ENCODE measurements at places on chromosomes 2 and 18.
A peak's percentile ranks its signal among the peaks of the same experiment; 100 is the strongest.

- DNase-seq: no peak
Measured at GRCh38 chr18:80105369-80106167, 3.5 kb upstream of the ADNP2 start.

GRCh38 chr2:227906991-227907390, 35.6 kb downstream of the DAW1 start:
- peak; percentile 59 for DNase-seq

DNA sequence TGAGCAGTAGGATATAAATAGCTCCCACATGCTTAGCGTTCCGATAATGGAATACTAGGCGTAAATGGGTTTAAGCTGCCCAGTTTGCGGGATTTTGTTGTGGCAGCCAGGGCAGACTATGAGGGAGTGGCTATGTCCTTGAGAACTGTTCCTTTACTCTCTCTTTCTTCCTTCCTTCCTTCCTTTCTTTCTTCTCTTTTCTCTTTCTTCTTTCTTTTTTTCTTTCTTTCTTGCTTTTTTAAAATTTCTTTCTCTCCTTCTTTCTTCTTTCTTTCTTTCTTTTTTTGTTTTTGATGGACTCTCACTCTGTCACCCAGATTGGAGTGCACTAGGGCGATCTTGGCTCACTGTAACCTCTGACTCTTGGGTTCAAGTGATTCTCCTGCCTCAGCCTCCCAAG, 9.1 kb upstream of the PRELID3A start:
- no peak for DNase-seq

GRCh38 chr2:201234663-201235135, 25.6 kb upstream of the CASP8 start:
- no peak for DNase-seq

GRCh38 chr2:47803363-47803762, 20.4 kb downstream of the MSH6 start:
- DNase-seq: no peak

GRCh38 chr2:21607572-21607971, 483.8 kb downstream of the TDRD15 start:
- no peak for DNase-seq

DNA sequence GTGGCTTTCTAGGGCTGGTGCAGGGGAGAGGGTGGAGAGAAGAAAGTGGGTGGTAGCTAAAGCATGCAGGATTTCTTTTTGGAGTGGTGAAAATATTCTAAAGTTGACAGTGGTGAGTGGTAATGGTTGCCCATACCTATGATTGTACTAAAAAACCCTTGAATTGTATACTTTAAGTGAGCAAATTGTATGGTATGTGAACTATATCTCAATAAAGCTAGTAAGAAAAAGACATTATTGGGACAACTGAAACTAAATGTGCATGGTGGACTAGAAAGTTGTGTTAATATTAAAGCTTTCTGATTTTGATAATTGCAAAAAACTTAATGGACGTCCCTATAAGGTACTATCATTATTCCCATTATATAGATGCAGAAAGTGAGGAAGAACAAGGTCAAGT, 50.3 kb downstream of the SMAD7 start:
- DNase-seq: no peak

GRCh38 chr2:70083344-70084156, 3.7 kb upstream of the PCBP1 start:
- peak; percentile 62 for DNase-seq

DNA sequence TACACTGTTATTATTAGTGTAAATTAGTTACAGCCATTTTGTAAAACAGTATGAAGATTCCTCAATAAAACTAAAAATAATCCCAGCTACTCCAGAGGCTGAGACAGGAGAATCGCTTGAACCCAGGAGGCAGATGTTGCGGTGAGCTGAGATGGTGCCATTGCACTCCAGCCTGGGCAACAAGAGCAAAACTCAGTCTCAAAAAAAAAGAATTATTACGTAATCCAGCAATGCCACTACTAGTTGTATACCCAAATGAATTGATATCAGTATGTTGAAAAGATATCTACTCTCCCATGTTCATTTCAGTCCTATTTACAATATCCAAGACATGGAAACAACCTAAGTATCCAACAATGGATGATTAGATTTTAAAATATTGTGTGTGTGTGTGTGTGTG, 313.6 kb downstream of the EPHA4 start:
- no peak for DNase-seq

DNA sequence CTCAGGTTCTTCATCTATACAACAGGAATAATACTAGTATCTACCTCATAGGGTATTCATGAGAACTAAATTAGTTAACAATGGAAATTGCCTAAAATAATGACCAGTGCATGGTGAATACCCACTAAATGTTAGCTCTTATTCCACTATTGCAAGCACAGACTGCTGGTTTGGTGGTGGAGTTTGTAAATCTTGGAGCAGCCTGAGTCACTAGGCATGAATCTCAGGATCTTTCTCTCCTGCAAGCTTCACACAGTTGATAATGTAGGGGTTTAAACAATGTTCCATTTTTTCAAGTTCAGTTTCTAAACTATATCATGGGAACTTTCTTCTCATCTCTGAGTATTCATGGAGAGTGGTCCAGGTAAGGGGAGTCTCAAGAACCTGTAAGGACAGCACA, 84.0 kb downstream of the OSR1 start:
- DNase-seq: no peak

GRCh38 chr18:46621871-46622270, 35.1 kb downstream of the LOXHD1 start:
- no peak for DNase-seq

DNA sequence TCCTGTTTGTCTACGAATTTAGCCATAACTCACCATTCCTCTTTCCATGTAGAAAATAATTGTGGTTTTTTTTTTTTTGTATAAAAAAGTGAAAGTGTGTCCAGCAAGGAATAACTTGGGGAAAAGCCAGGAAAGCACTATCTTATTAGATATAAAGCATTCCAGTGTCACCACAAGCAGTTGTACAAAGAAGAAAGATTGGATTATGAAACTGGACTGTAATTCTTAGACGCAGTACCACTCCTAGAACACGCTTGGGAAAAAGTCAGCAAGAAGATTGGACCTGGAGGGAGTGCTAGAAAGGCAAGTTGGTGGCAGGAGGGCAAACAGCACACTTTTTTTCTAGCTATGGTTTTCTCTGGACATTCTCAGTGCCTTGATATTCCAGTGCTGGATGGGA, 186.7 kb downstream of the PARD3B start:
- peak; percentile 46 for DNase-seq
